ENCODE measurements at places on chromosomes 4 and X.
A peak's percentile ranks its signal among the peaks of the same experiment; 100 is the strongest.

DNA sequence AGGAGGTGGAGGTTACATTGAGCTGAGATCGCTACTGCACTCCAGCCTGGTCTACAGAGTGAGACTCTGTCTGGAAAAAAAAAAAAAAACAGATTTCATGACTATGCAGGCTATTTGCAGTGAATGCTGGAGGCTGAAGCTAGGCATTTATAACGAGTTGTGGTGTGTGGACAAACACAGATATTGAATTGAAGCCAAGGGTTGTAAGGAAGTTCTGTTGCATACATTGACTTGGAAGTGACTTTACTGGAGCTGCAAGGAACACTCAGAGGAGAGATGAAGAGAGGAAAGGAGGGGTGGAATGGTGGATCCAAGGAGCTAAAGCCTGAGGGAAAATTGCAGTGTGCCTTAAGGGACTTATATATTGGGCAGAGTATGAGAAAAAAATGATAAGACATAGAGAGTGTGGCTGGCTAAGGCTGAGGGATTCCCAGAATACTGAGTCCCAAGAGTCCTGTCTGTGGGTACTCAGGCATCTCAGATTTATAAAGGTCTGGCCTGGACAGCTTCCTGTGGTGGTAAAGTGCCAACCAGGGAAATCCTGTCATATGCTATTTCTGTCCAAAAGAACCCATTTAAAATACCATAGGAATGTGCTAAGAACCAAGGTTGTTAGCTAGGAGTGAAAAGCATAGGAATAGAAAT, 87.8 kb upstream of the GUCY1A1 start:
- DNase-seq = no peak

DNA sequence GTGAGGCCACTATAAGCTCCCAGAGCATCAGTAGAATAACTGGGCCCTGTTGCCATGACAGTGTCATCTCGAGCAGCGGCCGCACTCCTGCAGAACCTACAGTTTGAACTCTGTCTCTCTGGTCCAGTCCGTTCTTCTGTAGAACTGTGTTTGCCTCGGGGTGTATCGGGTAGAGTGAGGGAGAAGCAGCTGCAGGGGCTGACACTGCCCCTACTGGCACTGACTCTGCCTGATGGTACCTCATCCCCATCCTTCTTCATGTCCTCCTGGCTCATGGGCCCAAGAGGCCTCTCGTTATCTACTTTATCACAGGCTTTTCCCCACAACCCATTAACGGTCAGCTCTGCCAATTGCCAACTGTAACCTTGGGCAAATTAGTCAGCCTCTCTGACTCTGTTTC, 96.5 kb downstream of the NPNT start:
- no peak for DNase-seq

DNA sequence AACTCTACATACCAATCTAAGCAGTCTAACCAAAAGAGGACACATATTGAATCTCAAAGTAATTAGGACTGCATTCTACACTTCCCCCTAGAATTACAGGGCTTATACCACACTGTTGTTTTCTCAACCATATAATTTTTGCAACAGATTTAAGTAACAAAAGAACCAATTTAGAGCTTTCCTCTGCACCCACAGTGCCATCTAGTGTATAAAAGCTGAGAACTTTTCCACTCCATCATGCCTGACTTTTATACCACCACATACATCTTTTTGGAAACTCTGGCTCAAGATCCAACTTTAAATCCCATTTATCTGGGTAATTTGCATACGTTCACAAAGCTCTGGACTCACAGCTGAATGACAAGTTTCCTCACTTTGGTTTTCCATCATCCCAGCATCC, 99.5 kb downstream of the EFHC2 start:
- no peak for DNase-seq

- no peak for DNase-seq
Measured at GRCh38 chr4:24657768-24658617, 73.6 kb upstream of the DHX15 start.

DNA sequence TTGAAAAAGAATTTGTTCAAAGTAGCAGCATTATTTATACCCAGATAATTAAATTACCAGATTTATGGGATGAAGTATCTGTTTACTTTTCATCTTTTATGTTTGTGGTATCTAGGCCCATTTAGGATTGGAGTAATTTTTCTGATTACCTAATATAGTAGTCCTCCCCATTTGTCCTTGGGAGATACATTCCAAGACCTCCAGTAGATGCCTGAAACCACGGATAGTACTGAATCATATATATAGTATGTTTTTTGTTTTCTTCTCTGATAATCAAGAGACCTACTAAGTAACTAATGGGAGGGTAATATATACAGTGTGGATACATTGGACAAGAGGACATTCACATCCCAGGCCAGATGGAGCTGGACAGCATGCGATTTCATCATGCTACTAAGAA, 30.7 kb upstream of the PTPN13 start:
- no peak for DNase-seq

GRCh38 chr4:159232465-159233106, 129.7 kb downstream of the RAPGEF2 start:
- DNase-seq = no peak

GRCh38 chr4:26455571-26455970, 34.7 kb downstream of the CCKAR start:
- no peak for DNase-seq

DNA sequence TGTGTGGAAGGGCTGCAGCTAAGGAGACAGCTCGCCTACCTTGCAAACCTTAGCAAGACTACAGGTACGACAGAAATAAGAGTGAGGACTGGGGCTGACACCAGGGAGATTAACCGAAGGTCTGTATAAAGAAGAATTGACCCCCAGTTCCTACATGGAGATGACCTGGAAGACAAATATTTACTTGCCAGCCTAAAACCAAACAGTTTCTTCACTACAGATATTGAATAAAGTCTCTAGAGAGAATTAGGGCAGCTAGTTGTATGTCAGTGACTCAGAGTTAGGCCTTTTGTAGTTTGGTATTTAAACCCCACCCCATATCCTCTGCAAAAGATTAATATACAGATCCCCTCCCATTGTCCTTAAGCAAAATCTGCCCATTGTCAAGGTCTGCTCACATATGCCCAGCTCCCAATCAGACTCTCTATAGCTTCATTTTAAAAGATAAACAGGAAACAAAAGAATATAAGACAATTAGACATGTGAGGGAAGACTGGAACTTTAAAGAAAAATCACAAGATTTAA, 28.1 kb upstream of the FRMPD3 start:
- no peak for DNase-seq

- no peak for DNase-seq
Measured at GRCh38 chr4:34280131-34280530, 1964.2 kb downstream of the ARAP2 start.

DNA sequence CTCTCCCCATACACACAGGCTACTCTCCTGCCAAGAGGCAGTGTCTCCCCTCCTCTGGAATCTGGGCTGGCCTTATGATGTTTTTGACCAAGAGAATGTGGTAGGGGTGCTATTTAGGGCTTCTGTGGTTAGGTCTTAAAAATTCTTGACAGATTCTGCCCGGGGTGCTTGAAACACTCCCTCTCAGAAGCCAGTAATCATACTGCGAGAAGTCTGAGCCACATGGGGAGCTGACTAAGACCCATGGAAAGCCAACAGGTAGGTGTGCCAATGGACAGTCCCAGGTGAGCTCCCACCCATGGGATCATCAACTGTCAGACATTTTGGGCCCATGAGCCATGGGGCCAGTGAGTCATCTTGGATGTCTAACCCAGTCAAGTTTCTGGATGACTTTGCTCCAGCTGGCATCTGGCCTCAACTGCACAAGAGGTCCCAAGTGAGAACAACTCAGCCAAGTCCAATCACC, 315.7 kb downstream of the FBXW7 start:
- DNase-seq = no peak

DNA sequence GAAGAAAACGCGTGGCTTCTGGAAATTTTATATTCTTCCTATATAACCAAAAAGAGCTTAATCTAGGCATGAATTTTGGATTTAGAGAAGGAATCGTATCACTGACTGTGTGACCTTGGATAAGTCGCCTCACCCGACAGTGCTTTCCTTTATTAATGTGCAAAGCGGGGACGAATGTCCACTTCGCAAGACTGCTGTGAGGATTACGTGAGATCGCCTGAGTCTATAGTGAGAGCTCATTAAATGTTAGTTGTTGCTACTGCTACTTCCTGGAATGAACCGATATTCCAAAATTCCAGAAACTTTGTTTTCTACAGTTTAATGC, 448 bp upstream of the TBC1D8B start:
- no peak for DNase-seq

DNA sequence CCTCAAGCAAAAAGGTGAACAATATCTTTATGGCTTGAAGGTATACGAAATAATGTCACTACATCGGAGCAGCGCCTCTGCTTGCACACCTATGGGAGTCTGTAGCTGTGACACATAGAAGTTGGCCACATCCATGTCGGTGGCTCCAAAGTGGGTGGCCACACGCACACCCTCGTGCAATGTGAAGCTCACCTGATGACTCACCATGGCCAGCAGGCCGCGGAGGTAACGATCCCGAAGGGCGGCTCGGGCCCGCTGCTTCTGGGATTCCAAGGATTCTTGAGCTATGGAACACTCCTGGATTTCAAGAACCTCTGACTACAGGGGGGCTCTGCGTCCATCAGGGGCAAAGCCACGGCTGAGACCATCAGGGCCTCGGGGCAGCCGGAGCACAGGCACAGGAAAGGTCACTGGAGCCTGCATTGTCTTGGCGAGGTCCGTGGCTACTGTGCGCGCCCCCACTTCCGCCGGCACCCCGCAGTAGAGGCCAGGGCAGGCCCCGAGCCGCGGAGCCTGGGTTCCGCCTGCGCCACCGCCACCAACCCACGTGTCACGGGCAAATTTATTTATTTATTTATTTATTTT, 25.2 kb downstream of the NYX start:
- DNase-seq = no peak

DNA sequence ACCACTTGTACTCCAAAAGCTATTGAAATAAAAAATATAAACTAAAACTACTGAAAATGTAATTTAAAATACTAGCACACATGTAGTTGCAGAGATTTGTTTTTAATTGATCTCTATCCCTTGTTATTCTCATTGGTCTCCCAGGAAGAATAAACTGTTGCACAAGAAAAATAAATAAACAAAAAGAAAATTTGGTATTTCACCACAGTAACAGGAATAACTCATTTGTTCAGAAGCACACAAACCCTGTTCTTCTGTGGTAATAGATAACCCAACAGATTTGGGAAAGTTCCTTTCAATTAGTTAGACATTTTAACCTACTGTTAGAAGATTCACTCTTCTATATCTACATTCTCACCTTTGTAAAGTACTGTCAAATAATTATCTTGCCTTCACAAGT, 70.9 kb upstream of the APOOL start:
- no peak for DNase-seq

GRCh38 chr4:173910891-173911290, 372.6 kb downstream of the FBXO8 start:
- no peak for DNase-seq

DNA sequence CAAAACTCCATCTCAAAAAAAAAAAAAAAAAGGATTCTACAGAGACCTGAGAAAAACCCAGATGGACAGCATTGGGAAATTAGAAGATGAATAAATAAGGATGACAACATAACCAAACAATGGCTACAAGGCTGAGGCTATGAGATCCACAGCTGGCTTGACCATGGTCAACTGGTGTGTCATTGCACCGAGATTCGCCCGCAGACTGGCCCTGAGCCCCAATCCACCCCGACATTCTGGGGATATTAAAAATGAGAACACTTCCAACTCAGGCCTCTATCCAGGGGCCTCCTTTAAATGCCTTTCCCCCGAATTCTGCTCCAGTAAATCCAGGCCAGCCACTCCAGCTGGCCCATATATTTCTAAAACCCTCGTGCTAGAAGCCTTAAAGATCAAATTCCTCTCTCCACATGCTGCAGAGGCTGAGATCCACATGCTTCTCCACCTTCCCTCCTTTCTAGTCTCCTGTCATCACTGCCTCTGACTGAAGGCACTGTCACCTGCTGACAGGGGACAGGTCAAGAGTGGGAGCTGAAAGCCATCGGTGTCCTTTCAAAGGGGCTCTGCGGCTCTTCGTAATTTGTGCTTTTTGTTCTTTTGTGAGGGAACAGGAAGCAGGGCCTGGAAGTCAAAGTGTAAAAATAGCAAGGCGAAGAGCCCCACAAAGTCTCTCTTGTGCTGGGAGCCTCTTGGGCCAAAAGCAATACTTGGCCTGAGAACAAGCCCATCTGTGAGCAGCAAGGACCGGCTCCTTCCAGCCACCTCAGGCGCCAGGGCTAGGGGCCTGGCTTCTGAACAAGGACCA, 203.7 kb downstream of the NSUN7 start:
- no peak for DNase-seq

- DNase-seq = no peak
Measured at GRCh38 chr4:44118971-44119680, 329.5 kb downstream of the KCTD8 start.

GRCh38 chr4:152062936-152063620, 302.3 kb upstream of the GATB start:
- DNase-seq = no peak

DNA sequence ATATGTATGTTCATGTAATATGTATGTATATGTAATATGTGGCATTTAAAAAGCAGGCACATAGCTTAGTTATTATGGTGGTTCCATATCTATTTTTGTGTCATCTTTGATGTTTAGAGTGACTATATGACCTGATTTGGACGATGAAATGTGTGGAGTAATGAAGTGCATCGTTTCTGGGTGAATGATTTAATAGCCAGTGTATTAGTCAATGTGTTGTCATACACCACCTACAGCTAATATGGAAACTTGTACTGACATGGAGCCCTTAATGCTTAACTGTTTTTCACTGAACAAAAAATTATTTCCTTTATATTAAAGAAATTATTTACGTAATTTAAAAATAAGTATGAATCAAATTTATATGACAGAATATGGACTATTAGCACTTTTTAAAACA, 292.3 kb upstream of the FSTL5 start:
- DNase-seq = no peak

- DNase-seq = no peak
Measured at GRCh38 chrX:40719218-40719617, 16.1 kb downstream of the MED14 start.

DNA sequence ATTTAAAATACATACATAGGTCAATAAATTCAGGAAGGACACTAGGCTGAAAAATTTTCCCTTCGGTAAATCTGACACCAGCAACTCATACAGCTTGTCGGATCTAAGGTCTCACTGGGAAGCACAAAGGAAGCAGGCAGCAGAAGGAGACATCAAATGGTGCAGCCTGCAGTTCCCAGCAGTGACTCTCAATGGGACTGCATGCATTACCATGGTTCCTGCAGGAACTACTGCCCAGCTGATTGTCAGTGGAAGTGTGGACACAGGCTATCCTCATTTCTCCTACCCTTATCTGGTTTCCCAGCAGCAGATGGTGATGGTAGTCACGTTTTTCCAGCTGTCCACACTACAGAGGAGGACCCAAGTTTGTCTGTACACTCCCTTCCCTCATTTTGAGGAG, 113.3 kb downstream of the PPP1R2C start:
- peak; percentile 55 for DNase-seq

GRCh38 chrX:152926923-152927322, 29.1 kb downstream of the ZNF185 start:
- no peak for DNase-seq

DNA sequence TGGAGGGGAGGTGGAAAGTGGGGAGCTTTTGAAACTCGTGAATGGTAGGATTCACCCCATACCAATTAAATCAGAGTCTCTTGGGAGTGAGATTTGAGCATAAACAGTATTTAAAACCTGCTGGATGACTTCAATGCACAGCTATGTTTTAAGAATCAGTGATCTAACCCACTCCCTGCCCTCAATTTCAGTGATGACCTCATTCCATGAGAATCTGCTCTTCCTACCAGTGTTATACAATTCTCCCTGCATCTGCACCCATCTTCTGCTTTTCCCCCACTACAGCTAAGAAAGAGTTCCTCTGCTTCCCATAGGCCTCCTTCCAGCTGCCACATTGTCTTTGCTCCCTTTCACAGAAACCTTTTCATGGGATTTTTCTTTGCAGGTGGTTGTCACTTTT, 18.3 kb upstream of the H2AZ1 start:
- DNase-seq = no peak
